ENCODE measurements at places on chromosomes 4 and X.

DNA sequence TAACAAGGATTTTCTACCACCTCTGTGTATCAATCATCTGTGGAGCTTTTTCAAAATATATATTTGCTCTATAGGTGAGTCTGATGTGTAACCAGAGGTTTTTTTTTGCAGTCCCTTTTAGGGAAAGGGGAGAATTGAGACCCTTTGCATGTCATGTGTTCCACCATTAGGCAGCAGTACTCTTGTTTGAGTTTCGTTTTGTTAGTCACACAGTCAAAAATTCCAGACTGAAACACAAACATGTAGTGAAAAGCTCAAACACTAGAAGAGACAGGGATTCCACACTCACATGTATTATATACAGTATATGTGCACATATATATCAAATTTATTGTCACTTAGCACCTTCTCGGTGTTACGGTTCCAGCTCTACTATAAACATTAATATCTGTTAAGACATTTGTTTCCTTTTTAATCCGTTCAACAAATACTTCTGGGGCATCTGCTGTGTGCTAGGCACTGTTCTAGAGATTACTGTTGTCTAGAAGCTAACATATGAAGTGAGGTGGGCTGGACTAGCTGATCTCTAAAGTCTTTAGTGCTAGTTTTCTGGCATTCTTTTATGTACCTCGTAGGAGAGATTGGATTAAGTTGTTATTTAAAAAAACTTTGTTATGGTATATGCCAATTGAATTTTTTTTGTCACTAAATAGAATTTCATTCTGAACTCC lies 5.5 kb downstream of the USP9X start:
- no peak for DNase-seq

GRCh38 chr4:67104145-67104544 lies 441.2 kb downstream of the CENPC start:
- no peak for DNase-seq

DNA sequence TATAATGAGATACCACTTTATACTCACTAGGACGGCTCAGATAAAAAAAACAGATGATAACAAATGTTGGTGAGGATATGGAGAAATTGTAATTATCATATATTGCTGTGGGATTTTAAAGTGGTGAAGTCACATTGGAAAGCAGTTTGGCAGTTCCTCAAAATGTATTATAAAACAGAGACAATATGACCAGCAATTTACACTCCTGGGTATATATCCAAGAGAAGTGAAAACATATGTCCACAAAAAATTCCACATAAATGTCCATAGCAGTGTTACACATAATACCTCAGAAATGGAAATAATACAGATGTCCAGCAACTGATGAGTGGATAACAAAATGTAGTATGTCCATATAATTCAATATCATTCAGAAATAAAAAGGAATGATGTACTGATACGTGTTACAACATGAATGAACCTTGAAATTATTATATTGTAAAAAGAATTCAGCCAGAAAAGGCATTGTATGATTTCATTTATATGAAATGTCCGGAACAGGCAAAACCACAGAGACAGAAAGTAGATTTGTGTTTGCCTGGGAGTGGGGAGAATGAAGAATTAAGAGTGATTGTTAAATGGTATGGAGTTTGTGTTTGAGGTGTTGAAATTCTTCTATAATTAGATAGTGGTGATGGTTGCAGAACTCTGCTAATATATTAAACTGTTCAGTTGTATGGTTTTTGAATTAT lies 220.9 kb downstream of the SLC7A11 start:
- DNase-seq, result no peak

DNA sequence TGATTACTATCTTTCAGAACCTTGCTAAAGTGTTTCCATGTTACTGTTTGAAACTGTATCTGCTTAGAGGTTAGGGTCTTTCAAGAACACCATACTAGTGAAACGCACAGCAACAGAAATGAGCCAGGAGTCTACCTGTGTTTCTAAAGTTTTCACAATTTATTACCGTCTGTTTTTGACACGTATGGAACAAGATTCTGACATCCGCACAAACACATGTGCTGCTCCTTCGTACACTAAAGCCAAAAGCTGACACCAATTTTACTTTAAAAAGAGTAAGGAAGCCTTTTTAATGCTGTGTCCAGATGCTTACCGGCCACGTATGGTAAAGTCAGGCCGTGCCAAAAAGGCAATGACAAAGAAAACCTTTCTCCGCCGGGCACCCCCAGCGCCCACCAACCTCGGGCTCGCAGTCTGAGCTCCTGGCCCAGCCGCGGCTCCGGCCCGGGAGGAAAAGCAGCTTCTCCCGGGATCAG lies 532 bp downstream of the RPS4X start:
- no peak for DNase-seq

DNA sequence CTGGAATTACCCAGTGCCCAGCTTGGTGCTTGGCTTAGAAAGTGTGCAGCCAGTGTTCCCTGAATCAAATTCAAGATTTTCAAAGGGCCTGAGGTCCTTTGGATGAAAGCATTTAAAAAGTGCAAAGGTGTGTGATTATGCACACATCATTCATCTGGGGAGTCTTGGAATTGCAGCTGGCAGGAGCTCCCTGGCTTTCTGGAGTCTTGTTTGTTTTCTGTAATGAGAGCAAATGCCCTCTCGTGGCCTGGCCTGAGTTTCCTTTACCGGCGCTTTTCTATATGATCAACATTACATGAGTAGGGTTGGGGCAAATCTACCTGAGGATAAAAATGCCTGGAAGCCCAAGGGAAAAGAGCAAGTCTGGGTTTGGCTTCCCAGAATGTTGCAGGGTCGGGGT lies 24.6 kb upstream of the SORCS2 start:
- DNase-seq, result no peak
